ENCODE measurements at places on chromosomes 12 and 14.
A peak's percentile ranks its signal among the peaks of the same experiment; 100 is the strongest.

DNA sequence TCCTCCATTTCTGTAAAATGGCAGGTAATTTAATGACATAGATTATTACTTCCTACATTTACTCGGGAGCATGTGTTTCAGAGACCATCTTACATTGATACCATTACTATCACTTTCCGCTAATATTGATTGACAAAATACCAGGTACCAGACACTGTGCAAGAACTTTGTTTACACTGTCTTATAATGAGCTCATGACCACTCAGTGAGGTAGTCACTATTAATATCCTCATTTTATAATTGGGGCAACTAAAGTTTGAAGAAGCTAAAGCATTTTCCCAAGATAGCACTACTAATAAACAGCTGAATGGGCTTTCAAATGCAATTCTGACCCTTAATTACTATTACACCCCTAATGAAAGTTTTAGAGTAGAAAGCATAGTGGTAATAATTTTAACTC, 734.8 kb downstream of the DIO2 start:
- DNase-seq, result no peak

DNA sequence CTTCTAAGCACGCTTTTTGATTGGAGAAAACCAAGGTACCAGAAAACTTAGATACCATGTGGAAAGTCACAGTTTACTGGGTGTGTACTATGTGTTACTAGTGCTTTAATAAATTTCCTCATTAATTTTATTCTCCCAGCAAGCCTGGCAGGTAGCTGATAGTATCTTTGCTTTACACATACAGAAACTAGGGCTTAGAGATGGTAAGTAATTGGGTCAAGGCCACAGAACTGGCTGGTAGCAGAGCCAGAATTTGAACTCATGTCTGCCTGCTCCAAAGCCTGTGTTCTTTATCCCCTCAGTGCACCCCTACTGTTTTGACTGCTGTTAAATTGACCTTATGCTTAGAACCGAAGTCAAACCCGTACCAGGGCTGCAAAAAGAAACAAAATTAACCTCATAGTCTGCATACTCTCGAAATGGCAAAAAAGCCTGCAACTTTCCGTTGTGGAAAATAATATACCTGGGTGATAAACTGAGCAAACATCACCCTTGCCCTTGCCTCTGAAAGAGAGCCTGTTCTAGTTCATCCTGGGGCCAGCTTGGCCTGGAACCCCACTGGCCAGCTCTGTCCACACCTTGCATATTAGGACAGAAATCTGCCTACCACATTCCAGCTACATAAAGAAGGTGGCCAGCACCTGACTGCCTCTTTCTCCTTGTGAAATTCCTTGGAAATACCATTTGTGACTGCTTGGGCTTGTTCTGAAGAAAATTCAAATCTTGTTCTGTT, 118.9 kb downstream of the ETV6 start:
- no peak for DNase-seq

DNA sequence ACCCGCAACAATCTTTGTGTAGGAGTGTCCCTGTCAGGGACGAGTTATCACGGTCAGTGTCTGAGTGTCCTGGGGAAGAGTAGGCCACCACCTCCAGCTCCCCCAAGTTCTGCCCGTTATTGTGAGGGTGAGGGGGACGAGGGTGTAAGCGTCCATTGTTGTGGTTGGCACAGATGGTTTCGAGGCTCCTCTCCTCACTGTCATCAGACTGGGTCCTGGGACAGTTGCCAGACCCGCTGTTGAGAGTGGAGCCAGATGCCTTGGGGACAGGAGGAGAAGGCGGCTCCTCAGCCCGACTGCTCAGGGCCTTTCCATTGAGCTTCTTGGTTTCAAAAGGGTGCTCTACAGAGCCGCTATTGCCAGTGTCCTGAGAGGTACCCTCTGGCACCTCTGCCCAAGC, 74.9 kb upstream of the ACTN1 start:
- DNase-seq, result no peak

DNA sequence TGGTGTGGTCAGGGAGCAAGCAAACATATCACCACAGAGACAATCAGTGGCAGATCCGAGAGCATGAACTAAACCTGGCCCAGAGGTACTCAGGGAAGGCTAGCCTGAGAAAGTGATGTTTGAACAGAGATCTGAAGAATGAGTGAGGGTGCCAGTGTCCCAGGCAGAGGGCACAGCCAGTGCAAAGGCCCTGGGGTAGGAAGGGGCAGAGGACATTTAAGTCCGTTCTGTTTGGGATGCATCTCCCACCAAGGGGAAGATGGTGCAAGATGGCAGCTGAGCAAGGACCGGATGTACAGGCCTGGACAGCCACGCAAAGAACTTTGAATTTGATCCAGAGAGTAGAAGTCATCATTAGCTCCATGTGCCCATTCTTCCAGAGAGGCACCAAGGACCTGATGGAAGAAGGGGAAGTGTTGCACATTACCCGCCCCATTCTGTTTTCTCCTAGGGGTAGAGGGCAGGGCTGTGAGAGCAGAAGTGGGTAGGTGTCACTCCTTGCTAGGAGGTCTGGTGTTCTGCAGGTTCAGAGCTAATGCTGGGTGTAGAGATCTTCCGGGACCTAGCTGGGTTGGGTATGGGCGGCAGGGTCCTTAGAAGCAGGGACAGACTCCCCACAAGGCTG, 3.9 kb downstream of the DTX1 start:
- no peak for DNase-seq

DNA sequence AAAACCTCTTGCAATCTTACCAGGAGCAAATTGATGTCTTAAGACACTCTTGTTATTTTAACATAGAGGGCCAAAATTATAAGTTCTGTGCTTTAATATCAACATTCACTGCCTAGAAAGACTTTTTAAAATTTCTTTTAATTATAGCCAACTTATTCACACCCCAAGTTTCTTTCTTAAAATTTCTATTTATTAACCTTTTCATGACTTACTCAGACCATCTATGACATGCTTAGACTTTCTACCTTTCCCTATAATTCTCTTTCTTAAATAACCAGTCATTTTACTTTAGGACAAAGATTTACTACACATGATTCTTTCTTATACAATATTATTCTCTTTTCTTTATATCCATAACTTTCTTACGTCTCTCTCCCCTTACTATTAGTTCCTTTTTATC, 220.4 kb downstream of the NUBPL start:
- DNase-seq, result no peak

DNA sequence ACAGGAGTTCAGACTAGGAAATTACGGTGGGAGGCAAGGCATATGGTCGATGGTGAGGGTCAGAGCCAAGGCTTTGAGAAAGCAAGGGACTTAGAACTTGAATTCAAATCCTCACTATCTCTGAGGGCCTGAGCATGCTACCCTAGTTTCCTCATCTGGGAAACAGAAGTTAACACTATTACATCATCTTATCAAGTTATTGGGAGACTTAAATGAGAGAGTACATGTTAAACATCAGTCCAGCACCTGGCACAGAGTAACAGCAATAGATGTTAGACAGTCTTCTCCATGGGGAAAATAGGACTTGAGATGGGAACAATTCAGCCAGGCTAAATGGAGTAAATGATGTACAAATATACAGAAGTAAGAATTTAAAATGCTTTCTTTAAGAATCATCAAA, 38.5 kb downstream of the SLC38A1 start:
- no peak for DNase-seq

DNA sequence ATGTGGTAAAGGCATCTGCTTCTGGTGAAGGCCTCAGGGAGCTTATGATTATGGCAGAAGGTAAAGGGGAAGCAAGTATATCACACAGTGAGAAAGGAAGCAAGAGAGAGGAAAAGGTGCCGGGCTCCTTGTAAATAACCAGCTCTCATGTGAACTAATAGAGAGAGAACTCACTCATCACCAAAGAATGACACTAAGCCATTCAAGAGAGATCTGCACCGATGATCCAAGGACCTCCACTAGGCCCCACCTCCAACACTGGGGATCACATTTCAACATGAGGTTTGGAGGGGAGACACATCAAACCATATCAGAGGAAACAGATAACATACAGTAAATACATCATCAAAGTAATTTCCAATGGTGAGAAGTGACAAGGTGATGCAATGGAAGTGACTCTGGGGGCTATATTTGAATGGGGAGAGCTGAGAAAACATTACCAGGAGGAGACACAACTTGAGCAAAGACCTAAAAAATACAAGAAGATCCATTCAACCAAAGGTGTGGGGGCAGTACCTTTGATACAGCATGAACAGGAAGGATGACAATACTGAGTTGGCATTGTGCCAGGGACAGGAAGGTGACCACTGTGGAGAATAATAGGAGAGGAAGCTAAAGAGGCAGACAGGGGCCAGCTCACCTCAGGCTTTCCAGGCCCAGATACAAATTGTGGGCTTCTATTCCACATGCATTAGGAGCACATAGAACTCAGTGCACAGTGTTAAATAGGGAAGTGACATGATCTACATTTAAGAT, 134.4 kb upstream of the GRIP1 start:
- no peak for DNase-seq

DNA sequence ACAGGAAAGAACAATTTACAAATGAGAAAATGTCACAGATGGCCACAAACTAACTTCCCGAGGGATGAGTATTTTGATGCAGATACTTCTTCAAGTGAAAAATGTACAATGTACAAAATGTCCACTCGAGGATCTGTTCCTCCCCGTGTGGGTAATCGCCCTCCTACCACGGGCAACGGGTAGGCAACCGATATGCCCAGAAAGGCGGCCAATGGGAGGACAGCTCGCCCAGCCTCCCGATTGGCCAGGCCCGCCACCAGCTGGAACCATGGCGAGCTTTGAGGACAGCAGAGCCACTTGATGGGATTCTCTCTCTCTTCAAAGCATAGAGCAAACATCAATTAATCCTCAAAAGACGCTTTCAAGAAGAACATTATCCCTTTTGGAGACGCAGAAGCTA, 42.3 kb downstream of the DPF3 start:
- DNase-seq, result no peak

- DNase-seq, result peak; percentile 22
Observed at GRCh38 chr12:120668868-120669840, 17.8 kb upstream of the MLEC start.

DNA sequence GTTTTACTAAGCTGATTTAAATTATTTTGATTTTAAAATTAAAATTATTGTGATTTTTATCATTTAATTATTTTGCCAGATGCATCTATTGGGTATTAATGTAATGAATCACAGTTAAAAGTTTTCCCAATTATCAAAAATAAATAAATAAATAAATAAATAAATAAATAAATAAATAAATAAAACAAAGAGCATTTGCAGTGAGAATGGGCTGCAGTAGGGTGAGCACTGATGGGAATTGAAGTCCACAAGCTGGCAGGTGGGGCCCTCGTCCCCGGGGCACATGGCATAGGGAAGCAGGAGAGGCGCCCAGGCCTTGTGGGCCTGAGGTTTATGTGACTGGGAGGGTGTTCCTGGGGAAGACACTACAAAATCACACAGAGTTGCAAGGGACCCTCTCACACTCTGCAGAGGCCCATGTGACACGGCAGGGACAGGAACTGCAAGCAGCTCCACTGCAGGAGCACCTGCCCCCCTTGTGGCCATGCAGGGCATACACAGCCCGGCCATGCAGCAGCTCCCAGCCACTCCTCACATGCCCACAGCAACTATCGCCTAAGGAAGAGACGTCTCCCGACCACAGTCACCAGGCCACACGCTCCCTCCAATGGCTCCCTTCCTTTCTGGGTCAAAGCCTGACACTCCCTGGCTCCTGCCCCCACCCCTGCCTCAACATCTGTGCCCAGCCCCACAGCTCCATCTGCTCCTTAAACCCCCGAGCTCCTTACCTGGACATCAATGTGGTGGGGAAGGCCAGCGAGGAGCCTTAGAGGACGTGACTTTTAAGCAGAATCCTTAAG, 256.3 kb upstream of the SFSWAP start:
- DNase-seq, result peak; percentile 2
